ENCODE measurements at places on chromosomes 1 and 21. TPM values are rescaled to one million over a fixed set of nuclear protein-coding genes. Genes with fewer than 3 reads are reported as not detected.

The USP25 gene
- total RNA-seq, result 42.9 TPM

The JAK1 gene
- 122 TPM for total RNA-seq

DNA sequence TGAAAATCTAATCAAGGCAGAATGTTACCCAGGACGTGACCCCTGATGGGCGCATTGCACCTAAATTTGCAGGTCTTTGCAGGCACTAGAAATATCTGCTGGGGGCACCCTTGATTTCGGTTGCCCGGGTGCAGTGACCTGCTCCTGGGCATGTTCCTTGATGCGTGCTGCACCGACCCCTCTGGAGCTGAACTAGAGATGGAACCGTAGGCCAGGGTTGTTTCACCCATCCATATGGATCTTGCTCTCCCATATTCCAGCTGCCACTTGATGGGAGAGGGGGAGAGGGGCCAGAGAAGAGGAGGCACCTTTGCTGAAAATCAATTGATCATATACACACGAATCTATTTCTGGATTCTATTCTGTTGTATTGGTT, 8.4 kb upstream of the COL18A1 start:
- no peaks in the 10 kb centered on the region for H3K4me1 ChIP-seq
- H3K27me3 ChIP-seq, result no peaks in the 10 kb centered on the region
- DNase-seq, result no peak

DNA sequence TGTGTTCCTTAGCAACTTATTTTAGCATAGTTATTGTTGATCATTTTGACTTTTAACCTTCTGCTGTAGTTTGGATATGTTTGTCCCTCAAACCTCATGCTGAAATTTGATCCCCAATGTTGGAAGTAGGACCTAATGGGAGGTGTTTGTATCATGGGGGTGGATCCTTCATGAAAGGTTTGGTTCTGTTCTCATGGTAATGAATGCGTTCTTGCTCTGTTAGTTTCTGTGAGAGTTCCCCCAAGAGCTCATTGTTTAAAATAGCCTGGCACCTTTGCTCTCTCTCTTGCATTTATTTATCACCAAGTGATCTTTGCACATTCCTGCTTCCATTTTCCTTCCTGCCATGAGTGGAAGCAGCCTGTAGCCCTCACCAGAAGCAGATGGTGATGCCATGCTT, 372.1 kb upstream of the VAMP3 start:
- no peak for DNase-seq
- H3K27ac ChIP-seq, result no peak overlapping the region
- no peaks in the 10 kb centered on the region for H3K27me3 ChIP-seq
- H3K36me3 ChIP-seq, result no peaks in the 10 kb centered on the region
- no peak overlapping the region for H3K4me3 ChIP-seq
- no peaks in the 10 kb centered on the region for H3K4me1 ChIP-seq

GRCh38 chr1:12617511-12617900, 504 bp downstream of the DHRS3 start:
- peaks cover 69% of the 10 kb centered on the region for H3K4me1 ChIP-seq
- peak overlapping the region; percentile 96 for H3K27ac ChIP-seq
- DNase-seq, result no peak
- peak overlapping the region; percentile 76 for H3K4me3 ChIP-seq

DNA sequence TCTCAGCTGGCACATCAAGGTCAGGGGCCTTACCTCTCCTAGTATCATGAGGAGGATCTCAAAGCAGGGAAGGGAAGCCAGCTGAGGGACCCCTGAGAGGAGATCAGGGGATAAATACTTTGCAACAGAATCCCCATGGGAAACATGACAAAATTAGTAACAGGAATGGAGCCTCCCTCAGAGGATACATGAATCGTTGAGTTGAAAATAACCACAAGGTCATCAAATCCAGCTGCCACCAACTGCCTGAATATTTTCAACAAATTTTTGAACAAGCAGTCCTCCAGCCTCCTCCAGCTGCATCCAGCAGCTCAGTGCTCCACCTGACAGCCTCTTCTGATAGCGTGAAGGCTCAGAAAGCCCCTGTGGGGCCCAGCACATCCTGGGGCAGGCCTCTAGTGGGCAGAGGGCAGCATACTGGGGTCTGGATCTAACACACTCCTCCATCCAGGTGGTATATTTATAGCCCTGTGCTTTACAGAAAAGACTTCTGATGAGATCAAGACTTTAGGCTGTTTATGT, 404.3 kb downstream of the NTNG1 start:
- no peaks in the 10 kb centered on the region for H3K36me3 ChIP-seq
- H3K4me3 ChIP-seq, result no peak overlapping the region
- no peak overlapping the region for H3K27ac ChIP-seq
- no peak for DNase-seq
- no peaks in the 10 kb centered on the region for H3K27me3 ChIP-seq
